ENCODE measurements at places on chromosomes 13 and 19.

GRCh38 chr19:33290956-33291622 is 11.2 kb downstream of the CEBPA start:
- DNase-seq = no peak

DNA sequence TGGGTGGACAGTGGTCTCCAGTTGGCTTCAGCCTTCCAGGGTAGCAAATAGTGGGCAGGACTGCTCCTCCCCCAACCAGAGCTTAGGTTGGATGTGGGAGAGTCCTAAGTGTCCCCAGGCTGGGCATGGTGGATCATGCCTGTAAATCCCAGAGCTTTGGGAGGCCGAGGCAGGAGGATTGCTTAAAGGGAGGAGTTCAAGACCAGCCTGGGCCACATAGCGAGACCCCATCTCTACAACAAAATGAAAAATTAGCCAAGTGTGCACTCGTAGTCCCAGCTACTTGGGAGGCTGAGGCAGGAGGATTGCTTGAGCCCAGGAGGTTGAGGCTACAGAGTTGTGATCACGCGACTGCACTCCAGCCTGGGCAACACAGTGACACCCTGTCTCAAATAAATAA is 7.4 kb downstream of the RRAS start:
- DNase-seq = no peak

- DNase-seq = no peak
Observed at GRCh38 chr13:62309904-62310303, 894.3 kb upstream of the PCDH20 start.

- DNase-seq = no peak
Observed at GRCh38 chr13:79913141-79913827, 427.6 kb downstream of the SPRY2 start.

- no peak for DNase-seq
Observed at GRCh38 chr13:51291341-51291740, 48.1 kb upstream of the SERPINE3 start.

GRCh38 chr19:37983153-37983552 is 76.1 kb downstream of the SIPA1L3 start:
- no peak for DNase-seq
